ENCODE measurements at places on chromosomes 13 and 19.

DNA sequence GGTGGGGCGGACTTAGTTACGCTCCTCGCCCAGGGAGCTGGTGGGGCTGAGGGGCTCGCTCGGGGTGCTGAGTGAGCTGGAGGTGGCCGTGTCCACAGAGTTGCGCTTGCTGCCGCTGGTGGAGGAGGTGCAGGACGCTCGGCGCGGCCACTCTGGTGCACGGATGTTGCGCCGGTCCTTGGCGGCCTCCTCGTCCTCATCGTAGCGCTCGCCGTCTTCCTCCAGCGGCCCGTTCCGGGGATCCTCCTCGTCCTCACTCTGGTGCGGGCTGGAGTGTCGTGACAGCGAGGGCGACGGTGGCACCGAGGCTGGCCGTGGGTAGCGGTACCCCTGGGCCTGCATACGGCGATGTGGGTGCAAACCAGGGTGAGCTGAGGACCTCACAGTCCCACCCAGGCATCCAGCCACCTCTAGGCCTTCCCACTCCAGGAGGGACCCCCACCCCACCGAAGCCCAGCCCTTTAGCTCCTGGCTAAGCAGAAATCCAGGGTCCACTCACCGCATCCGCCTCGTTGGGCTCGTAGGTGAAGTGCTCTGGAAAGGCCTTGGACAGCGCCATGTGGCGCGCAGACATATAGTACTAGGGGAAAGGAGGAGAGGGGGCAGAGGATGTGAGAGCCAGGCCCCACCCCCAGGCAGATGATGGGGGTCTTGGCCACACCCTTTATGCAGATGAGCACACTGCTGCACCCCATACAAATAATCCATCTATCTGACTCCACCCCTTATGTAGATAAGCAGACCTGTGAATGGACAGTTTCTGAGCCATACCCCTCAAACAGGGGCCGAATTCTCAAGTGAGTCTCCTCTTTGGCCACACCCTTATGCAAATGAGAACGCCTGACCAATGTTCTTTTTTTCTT is 4.4 kb downstream of the FTL start:
- DNase-seq = no peak

GRCh38 chr19:38878575-38879399 is 712 bp upstream of the RINL start:
- no peak for DNase-seq

DNA sequence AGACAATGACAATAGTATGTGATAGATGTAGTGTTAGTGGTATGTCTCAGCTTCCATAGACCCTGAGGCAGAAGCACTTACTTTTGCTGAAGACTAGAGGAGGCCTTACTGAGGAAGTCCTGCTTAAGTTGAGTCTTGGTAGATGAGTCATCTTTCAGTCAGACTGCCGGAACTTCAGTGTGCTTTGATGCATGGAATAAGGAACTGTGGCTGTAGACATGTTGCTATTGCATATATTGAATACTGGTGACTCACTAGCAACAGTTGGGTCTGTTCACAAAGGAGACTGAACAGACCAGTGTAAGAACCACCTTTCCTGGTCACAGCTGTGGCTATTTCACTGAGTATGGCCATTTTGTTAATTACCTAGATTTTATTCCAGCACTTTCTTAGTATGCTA is 1000.6 kb downstream of the OLFM4 start:
- no peak for DNase-seq

DNA sequence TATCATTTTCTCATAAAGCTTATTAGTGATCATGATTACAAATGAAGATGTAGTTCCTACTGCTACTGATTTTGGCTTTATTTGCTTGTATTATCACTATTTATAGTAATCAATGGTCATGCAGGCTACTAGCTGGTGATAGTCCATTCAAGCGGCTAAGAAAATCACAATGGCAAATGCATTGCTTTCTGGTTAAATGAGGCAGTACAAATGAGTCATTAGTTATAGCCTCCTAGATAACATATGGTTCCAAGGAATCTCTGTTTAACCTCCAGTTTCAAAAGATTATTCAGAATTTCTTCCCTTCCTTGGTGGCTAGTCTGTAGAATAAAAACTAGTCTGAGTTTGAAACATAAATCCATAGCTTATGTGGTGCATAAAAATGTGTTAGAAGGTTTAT is 141.3 kb upstream of the HTR2A start:
- DNase-seq = no peak

GRCh38 chr19:15107061-15108010 is at the start of gene SYDE1:
Gene SYDE1, plus strand, starts transcription at chr19:15107401. Its CDS starts 33 bp downstream, at chr19:15107434.
- DNase-seq = no peak

DNA sequence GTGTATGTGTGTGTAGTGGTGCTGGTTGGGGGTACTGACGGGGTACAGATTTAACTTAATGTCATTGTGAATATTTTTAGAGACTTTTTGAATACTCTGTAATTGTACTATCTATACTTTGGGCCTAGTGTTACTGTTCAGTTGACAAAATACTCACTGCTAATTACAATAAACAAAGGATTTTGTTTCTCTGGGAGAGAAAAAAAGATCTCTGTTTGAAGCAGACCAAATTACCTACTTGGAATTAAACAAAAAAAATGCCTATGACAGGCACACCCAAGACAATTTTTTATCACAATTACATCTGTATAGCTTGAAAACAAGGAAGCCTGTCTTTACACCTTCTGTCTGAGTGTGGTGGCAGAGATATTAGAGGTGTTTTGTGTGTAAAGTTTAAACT is 45.1 kb downstream of the OLFM4 start:
- no peak for DNase-seq

- no peak for DNase-seq
Measured at GRCh38 chr19:13881692-13882418, 4.9 kb downstream of the NANOS3 start.

DNA sequence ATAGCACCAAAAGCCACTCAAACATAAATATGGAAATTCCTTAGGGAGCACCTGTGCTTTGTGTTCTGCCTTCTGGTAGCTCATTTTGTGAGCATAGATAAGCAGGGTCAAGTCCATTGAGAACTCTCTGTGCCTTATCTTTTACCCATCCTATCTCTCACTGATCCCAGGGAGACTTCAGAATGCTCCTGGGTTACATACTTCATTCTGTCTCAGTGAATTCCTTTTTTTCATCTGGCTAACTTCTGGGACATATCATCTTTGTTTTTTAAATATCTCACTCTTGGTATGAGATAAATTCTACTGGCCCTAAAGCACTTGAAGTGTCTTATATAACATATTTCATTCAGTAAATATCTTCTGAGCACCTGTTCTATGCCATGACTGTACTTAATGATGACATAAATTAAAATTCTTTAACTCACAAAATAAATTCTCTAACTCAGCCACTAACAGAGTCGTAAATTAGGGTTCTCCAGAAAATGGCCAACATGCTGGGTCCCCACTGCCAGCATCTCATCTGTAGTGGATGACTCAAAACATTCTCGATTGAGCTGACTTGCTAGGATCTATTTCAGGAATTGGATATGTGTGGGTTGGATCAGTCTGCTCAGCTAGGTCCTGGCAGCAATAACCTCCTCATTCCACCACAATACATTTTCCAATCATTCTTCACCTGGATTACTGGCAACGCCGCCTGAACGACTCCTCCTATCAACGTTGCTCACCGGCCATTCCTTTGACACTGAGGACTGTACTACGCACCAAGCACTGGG is 170.2 kb downstream of the FOXO1 start:
- DNase-seq = no peak

DNA sequence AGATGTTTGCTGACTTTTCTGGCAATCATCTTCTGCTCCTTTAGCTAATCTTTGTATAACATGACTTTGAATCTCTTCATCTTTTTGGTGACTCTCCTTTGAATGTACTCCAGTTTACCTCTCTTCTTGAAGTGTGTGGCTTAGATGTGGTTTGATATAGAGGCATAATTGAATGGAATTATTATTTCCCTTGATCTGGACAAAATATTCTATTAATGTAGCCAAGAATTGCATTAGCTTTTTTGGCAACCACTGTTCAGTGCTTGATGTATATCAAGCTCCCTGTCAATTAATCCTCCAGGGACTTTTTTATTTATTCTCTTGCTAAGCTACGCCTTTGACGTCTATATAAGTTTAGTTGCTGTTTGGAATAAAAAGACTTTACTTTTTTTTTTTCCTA is 490.8 kb downstream of the PCDH20 start:
- no peak for DNase-seq
